ENCODE measurements at places on chromosomes 3 and 15. TPM values are rescaled to one million over a fixed set of nuclear protein-coding genes. Genes with fewer than 3 reads are reported as not detected.

DNA sequence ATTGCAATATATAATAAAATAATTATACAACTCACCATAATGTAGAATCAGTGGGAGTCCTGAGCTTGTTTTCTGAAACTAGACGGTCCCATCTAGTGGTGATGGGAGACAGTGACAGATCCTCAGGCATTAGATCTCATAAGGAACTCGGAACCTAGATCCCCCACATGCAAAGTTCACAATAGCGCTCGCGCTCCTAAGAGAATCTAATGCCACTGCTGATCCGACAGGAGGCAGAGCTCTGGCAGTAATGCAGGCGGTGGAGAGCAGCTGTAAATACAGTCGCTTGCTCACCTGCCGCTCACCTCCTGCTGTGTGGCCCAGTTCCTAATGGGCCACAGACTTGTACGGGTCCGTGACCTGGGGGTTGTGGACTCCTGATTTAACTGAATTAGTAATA, 87.8 kb downstream of the P3H2 start:
- DNase-seq = no peak

- no peak for DNase-seq
These were observed 9.4 kb downstream of the CEMIP start for GRCh38 chr15:80788536-80788935.

- no peak for DNase-seq
These were observed 69.5 kb downstream of the CCDC54 start for GRCh38 chr3:107446706-107447105.

- DNase-seq = no peak
These were observed 602.6 kb downstream of the PYDC2 start for GRCh38 chr3:192063570-192063969.

- no peak for DNase-seq
These were observed 64.4 kb upstream of the SNRPA1 start for GRCh38 chr15:101359365-101359947.

DNA sequence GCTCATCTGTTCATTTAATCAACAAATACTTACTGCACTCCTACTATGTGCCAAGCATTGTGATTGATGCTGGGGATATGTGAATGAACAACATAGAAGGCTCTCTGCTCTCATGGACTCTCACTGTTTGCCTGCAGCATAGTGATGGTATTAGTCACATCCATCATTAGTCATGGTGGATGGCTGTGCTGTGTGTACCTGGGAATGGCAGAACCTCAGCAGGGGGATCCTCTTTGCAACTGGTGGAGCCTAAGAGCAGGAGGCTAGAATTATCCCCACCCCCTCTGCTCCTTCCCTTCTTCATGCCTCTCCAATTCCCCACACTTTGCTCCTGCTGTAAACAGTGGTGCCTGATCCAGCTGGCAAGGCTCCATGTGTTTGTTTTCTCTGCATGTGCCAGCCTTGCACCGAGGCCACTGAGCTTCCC, 20.5 kb downstream of the BOC start:
- DNase-seq = peak; percentile 93

GRCh38 chr3:81581966-81582599, 179.4 kb downstream of the GBE1 start:
- DNase-seq = peak; percentile 49

GRCh38 chr15:40043927-40044716, 5.1 kb upstream of the SRP14 start:
- DNase-seq = no peak

GRCh38 chr3:192434186-192434585, 293.2 kb downstream of the FGF12 start:
- no peak for DNase-seq

DNA sequence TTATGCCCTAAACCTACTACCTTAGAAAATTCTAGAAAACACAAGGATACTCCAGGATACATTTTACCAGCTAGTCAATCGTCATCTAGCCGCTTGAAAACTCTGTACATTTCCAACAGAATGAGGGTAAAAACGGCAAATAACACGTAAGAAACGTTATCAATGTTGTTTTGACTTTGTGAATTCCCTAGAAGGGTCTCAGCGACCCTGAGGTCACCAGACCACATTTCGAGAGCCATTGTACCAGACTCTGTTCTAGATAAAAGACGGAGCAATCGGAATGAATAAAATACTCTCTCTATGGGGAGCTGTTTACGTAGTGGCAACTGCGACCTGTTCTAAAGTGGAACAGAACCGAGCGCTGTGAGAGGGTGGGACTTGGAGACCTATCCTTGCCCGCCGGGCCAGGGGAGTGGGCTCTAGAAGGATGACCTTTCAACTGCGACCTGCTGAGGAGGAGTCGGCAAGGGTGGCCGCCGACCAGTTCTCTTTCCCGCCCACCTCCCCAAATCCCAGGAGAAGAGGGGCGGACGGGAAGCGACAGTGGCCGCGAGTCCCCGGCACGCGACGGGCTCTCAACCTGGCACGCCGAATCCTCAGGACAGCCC, 778 bp upstream of the AP4E1 start:
- DNase-seq = peak; percentile 28

GRCh38 chr3:43286841-43287499, 630 bp downstream of the SNRK start:
- DNase-seq = peak; percentile 31

The PPP1R14D gene
- total RNA-seq = not detected

The PFN2 gene
- 163 TPM for total RNA-seq

The CIB1 gene
- total RNA-seq = 13.7 TPM

The MED12L gene
- not detected for total RNA-seq

The GRK7 gene
- total RNA-seq = not detected

The UQCC5 gene
- total RNA-seq = 1.7 TPM

The GNAT1 gene
- total RNA-seq = not detected

The CCNDBP1 gene
- total RNA-seq = 53.2 TPM

The KBTBD13 gene
- not detected for total RNA-seq

The GOLGA8K gene
- total RNA-seq = 0.13 TPM

The CTXND1 gene
- total RNA-seq = not detected

The ACTRT3 gene
- 6.5 TPM for total RNA-seq

The RGMA gene
- total RNA-seq = not detected

Data from LHCN-M2 (cell line).